Cerebellar cortex (tissue), 1 donor: ENCODE measurements at places on chromosomes 1 and 21.

GRCh38 chr1:18536356-18536755, 55.6 kb downstream of the KLHDC7A start:
- peak; percentile 17 for DNase-seq

GRCh38 chr1:48470481-48470855, 1.5 kb downstream of the SPATA6 start:
- DNase-seq = peak; percentile 19

DNA sequence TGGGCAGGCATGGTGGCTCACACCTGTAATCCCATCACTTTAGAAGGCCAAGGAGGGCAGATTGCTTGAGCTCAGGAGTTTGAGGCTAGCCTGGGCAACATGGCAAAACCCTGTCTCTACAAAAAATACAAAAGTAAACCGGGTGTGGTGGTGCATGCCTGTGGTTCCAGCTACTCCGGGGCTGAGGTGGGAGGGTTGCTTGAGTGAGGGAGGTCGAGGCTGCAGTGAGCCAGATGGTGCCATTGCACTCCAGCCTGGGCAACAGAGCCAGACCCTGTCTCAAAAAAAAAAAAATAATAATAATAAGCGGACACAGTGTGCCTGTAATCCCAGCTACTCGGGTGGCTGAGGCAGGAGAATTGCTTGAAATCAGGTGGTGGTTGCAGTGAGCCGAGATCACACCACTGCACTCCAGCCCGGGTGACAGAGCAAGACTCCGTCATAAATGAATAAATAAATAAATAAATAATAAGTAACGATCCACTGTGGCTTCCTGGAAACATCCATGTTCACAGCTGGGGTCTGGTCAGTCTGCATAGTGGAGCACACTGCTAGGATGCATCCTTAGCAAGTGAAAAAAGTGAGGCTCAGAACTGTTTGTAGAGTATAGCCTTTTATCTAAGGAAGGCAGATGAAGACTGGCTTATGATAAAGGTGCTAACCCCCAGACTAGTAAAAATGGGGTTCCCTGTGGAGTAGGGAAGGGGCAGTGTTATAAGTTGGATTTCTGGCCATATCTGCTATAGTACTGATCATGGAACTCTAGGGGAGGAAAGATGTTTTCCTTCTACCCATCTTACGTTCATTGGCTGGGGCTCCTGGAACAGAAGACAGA, 15.7 kb downstream of the PKNOX1 start:
- DNase-seq = no peak

DNA sequence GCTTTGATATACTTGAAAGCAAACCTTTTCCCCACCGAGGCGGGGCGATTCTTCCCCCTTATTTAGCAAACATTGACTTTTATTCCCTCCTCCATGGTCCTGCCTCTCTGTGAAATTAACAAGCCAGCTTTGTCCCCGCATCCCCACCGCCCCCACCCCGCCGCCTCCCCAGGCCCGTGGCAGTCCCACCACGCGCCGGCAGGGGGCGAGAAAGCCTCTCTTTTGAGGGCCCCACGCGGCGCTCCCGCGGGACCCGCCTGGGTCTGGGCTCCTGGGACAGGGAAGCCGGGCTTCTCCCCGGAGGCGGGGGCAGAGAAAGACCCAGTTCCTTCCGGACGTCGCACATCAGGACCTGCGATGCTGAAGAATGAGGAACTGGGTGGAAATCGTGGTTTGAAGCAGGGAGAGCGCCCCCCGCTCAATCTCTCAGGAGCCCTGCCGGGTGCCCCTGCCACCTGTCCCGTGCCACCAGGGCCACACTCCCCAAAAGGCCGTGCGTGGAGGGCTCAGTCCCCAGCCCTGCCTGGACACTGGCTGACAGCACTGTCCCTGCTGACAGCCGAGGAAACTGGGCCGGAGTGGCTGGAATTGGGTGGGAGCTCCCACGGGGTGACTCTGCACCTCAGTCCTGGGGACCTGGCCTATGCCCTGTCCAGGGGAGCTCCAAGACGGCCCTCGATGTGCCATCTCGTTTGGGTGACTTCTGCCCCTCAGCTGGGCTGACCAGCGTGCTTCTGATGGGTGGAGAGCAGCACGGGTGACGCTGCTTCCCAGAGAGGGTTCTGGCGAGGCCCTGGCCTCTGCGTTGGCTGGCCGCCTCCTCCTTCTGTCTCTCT, 8.6 kb upstream of the ACTRT2 start:
- peak; percentile 13 for DNase-seq

DNA sequence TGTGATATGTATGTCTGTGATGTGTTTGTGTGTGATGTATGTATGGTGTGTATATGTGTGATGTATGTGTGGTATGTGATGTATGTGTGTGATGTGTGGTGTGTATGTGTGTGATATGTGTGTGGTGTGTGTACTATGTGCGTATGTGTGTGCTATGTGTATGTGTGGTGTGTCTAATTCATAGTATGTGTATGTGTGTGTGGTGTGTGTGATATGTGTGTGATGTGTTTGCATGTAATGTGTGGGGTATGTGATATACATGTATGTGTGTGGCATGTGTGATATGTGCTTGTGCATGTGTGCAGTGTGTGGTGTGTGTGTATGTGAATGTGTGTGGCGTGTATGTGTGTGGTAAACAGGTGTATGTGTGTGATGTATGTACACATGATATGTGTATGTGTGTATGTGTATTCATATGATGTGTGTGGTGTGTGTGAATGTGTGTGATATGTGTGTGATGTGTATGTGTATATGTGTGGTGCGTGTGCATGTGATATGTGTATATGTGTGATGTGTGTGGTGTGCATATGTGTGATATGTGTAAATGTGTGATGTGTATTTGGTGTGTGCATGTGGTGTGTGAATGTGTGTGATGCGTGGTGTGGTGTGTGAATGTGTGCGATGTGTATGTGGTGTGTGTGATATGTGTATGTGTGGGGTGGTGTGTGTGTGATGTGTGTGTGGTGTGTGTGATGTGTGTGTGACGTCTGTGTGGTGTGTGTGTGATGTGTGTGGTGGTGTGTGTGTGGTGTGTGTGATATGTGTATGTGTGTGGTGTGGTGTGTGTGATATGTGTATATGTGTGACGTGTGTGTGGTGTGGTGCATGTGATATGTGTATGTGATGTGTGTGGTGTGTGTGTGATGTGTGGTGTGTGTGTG, 8.0 kb upstream of the PCBP3 start:
- DNase-seq = no peak

GRCh38 chr21:18518054-18518481, 114.5 kb upstream of the TMPRSS15 start:
- no peak for DNase-seq

DNA sequence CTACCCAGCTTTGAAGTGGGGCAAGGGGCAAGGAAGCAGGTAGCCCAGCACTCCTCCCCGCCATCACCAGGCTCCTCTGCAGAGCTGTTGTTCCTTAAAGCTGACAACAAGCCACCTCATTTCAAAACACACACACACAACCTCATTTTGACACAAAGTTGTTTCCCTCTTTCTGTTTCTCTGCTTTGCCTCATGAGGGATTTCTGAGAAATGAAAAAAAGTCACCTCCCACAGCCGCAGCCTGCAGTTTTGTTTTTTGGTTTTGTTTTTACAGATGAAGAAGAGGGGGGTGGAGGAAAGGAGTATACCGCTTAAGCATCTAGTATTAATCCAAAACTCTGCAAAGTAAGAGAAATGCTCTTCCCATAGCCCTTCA, 12.1 kb downstream of the MCL1 start:
- DNase-seq = no peak

- DNase-seq = no peak
These were observed 8.2 kb downstream of the ADGRB2 start for GRCh38 chr1:31755850-31756492.

DNA sequence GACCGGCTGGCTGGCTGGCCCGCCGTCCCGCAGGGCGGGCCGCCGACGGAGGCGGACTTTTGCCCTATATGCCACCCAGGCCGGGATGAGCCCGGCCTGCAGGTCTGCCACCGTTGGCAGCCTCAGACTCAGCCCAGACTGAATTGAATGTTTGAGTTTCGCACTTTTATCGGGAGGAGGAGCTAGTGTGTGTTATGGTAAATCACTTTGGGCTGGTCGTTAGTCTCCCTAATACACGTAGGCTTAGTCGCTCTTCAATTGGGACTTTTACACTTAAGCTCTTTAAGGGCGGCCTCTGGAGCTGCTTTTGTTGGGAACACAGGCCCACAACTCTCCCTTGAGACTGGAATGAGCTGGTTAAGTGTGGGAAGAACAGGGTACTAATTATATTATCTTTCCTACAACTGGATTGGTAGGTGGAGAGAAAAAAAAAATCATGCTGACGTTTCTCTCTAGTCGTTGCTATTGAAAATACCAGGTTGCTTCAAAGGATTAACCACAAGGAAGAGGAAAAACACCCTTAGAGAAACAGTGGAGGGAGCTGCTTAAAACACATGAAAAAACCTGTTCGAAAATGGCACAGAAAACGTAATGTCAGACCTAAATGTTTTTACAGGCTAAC, 1.4 kb upstream of the IRF2BP2 start:
- DNase-seq = peak; percentile 90

GRCh38 chr1:19360016-19360415, 47.9 kb downstream of the SLC66A1 start:
- DNase-seq = peak; percentile 73

- no peak for DNase-seq
These were observed 128.8 kb upstream of the COA6 start for GRCh38 chr1:234244482-234244881.

DNA sequence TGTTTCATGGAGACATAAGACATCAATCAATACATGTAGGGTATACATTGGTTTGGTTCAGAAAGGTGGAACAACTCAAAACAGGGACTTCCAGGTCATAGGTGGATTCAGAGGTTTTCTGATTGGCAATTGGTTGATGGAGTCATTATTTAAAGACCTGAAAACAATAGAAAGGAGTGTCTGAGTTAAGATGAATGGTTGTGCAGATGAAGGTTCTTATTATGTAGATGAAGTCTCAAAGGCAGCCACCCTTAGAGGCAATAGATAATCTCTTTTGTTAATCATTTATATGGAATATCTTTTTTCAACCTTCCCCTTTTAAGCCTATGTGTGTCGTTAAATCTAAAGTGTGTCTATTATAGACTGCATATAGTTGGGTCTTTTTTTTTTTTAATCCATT, 67.8 kb upstream of the LYPLAL1 start:
- DNase-seq = no peak

- peak; percentile 34 for DNase-seq
These were observed 133.8 kb upstream of the C1orf105 start for GRCh38 chr1:172286629-172287076.

GRCh38 chr1:175540896-175541645, 202.3 kb downstream of the TNR start:
- no peak for DNase-seq

- no peak for DNase-seq
These were observed 18.8 kb downstream of the TNFRSF25 start for GRCh38 chr1:6447016-6447817.

- no peak for DNase-seq
These were observed 51.2 kb downstream of the TLR5 start for GRCh38 chr1:223091896-223092295.

- DNase-seq = peak; percentile 65
These were observed 38.5 kb downstream of the IER5 start for GRCh38 chr1:181126871-181127587.

DNA sequence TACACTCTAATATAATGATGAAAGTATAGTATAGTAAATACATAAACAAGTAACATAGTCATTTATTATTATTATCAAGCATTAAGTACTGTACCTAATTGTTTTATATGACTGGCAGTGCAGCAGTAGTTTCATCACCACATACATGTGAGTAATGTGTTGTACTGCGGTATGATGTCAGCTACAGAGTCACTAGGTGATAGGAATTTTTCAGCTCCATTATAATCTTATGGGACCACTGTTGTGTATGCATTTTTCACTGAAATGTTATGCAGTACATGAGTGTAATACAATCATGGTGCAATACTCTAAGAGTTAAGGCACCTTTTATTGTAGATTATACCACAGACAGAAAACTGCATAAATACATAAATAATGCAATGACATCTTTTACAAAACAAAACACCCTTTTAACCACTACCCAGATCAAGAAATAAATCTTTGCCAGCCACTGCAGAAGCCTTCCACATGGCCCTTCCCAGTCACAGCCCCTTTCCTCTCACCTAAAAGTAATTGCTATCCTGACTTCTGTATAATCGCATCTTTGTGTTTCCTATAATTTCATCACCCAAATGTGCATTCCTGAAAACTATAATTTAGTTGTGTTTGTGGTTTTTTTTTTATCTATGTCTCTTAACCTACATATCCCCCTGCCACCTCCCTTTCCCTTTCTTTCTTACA, 16.3 kb downstream of the ABCD3 start:
- DNase-seq = no peak

GRCh38 chr21:45374826-45375455, 30.0 kb upstream of the COL18A1 start:
- DNase-seq = no peak

GRCh38 chr1:241411056-241411775, 54.2 kb upstream of the RGS7 start:
- no peak for DNase-seq

GRCh38 chr1:43836267-43836951, 97.2 kb upstream of the ARTN start:
- DNase-seq = peak; percentile 20

DNA sequence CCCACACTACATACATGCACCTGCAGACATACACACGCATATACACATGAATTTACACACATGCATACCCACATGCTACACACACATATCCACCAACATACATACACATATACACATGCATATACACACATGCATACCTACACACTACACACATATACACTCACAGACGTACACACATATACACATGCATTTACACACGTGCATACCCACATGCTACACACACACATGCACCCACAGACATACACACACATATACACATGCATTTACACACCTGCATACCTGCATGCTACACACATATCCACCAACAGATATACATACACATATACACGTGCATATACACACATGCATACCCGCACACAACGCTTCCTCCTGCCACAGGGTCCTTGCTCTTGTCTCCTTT, 61.2 kb upstream of the SLC25A33 start:
- DNase-seq = no peak

DNA sequence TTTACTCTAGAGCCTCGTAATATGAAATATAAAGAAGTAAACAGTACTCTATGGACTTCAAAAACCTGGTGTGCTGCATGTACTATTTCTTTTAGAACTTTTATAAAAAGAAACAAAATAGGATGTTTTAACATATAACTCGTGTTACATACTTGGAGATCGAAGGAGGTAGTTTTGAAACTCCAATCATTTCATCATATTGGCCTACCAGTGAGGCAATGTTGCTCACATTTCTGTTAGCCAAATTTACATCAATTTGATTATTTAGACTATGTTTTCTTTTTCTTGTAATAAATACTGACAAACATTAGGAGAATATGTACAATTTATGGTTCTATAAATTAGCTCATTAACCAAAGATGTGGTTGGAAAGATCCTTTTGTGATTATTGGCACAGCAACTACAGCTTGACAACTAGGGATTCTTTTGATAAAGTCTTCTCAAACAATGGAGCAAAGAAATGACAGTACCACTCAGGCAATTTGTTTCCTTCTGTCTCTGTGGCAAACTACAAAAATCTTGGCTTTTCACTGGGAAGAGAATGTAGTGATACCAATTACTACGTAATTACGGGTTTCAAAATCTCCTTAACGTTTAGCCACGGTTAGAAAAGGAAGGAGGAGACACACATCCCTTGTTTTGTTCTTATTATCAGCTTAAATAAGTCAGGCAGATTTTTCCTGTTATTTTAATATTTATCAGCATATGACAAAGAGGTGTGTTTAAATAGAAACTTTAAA, 266.6 kb upstream of the SGIP1 start:
- no peak for DNase-seq

GRCh38 chr1:47688461-47689296, 250.8 kb downstream of the FOXD2 start:
- peak; percentile 25 for DNase-seq

GRCh38 chr1:147723691-147724323, 36.6 kb downstream of the GJA5 start:
- peak; percentile 17 for DNase-seq

GRCh38 chr1:16334655-16335340, 17.5 kb downstream of the FBXO42 start:
- no peak for DNase-seq
